Caco-2 (cell line): ENCODE measurements at places on chromosomes 3 and 15. TPM values are rescaled to one million over a fixed set of nuclear protein-coding genes. Genes with fewer than 3 reads are reported as not detected.

The NR2F2 gene
- total RNA-seq, result 134 and 140 TPM in 2 replicates

- DNase-seq, result peak; percentile 25
Measured at GRCh38 chr3:100335434-100335833, 877 bp downstream of the NIT2 start.

GRCh38 chr15:46707452-46707851 is 1009.9 kb upstream of the SEMA6D start:
- no peak for DNase-seq

The ATRIP gene
- 14.4 and 15.9 TPM in 2 replicates for total RNA-seq

The SLC15A2 gene
- total RNA-seq, result 3.8 and 4.7 TPM in 2 replicates

- DNase-seq, result no peak
Measured at GRCh38 chr3:64901522-64901885, 213.7 kb upstream of the ADAMTS9 start.

- DNase-seq, result no peak
Measured at GRCh38 chr3:189978753-189979152, 141.9 kb downstream of the P3H2 start.
